Fibroblast of lung (primary cell): ENCODE measurements at places on chromosomes 12 and 14. TPM values are rescaled to one million over a fixed set of nuclear protein-coding genes. Genes with fewer than 3 reads are reported as not detected.

The TAS2R20 gene
- 0.06 and 0.22 TPM in 2 replicates for polyA plus RNA-seq

- no peak for DNase-seq
Observed at GRCh38 chr12:107134558-107134957, 41.2 kb upstream of the CRY1 start.

The ARMH4 gene
- 6.8 and 18.7 TPM in 2 replicates for polyA plus RNA-seq

DNA sequence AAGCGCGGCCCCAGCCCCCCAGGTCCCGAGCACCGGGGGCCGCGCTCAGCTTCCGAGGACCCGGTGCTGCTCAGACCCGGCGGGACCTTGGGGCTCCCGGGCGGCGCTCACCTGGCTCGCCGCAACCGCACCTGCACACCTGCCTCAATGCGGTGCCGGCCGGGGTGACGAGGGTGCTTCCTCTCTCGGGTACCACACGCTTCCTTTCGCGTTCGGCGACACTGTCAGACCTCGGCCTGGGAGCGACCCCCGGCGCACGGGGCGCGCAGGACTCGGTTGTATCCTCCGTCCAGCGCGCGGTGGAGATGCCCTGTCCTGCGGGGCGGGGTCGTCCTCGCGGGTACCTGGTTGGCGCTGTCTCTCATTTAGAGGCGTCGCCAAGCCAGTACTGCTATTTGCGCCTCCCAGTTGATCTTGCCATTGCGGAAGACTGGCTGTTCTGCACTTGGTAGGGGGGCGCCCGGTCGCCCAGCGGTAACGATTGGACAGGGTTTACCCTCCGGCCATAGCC is 718 bp downstream of the PACS2 start:
- peak; percentile 33 for DNase-seq

DNA sequence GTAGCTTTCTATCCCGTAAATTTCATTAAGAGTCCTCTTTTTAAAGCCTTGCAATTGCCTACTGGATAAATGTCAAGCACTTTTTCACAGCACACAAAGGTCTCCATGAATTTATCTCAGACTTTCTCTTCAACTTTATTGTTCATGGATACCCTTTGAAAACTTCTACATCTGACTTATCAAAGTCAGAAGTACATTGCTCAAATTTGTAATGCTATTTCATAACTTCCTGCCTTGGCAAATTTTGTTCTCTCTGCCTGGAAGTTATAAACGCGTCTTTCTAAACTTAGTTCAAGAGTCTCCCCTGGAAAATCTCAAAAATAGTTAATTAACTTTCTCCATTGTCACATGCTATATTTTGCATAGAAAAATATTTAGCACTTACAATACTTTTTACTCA is 55.9 kb upstream of the RERGL start:
- peak; percentile 70 for DNase-seq

GRCh38 chr12:7295529-7295928 is 8.3 kb upstream of the ACSM4 start:
- DNase-seq, result no peak

GRCh38 chr12:79687711-79688260 is 3.0 kb downstream of the PAWR start:
- no peak for DNase-seq

DNA sequence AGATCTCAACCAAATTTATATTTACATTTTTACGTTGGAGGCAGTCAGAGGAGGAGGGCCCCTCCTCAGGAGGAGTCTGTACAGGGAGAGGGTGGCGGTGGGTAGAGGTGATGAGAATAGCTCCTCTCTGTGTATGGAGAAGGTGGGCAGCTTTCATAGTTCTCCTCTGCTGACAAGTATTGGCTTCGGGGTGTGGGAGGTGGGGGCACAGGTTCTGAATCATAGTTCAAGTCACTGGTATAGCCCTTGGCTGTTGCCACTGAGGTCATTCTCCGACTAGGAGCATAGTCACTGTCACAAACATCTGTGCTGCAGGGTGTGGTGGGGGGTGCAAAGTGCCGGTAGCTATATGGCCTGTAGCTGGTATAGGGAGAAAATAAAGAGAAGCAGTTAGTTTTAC is 50.3 kb downstream of the BCL2L14 start:
- DNase-seq, result no peak

DNA sequence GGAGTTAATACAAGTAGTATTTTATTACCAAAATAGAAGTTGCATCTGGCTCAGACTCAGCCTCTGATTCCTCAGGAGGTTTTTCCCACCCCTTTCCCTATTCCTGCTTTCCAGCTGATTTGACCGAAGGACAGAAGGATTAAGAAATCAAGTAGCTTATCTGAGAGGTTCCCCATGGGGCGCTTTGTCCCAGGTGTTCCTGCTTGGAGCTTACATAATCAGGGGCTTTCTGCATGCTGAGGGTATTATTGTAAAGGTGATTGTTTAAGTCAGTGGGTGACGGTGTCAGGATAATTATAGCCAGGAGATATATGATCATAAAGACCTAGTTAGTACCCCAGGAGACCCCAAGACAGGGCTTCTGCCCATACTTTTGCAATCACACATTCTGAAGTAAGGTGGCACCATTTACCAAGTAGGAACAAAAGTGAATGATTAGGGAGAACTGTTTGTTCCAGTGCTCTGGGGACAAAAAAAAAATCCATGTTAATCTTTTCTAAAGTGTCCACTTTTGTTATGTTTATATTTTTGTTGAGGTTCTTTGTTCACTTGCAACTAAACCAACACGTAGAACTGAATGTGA is 921.3 kb downstream of the NRXN3 start:
- DNase-seq, result no peak

GRCh38 chr14:55241673-55242072 is 29.5 kb upstream of the FBXO34 start:
- no peak for DNase-seq

DNA sequence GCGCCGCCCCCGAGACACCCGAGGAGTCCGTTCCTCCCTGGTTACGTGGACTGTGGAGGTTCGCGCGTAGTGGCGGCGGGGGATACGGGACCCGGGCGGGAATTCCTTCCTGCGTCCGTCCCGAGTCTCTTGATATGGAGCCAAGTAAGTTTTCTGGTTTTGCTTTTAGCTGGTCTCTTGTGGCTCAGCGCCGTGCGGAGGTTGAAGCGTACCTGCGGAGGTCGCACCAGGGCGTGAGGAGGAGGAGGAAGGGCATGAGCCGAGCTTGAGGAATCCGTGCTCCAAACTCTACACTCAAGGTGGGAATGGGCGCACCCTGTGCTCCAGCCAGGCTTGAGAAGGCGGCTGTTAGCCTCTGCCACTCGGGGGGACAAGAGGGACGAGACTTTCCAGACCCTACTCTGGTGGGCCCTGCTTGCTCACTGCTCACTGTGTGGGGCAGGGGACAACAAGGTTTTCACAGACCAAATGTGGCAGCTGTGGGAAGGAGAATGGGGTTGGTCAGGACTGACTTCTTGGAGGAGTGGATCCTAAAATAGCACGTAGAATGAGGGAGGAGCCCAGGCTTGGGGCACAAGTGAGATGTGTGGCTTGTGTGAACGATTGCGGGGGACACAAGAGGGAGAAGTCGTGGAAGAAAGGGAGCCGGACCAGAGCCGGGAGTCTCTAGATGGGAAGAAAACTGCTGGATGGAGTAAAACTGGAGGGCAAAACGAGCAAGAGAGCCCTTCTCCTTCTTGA is 577 bp downstream of the ATG101 start:
- DNase-seq, result no peak

The LRTM2 gene
- not detected in 2 replicates for polyA plus RNA-seq

The COPZ1 gene
- 305 and 324 TPM in 2 replicates for polyA plus RNA-seq
